ENCODE measurements at places on chromosomes 6 and 20.

DNA sequence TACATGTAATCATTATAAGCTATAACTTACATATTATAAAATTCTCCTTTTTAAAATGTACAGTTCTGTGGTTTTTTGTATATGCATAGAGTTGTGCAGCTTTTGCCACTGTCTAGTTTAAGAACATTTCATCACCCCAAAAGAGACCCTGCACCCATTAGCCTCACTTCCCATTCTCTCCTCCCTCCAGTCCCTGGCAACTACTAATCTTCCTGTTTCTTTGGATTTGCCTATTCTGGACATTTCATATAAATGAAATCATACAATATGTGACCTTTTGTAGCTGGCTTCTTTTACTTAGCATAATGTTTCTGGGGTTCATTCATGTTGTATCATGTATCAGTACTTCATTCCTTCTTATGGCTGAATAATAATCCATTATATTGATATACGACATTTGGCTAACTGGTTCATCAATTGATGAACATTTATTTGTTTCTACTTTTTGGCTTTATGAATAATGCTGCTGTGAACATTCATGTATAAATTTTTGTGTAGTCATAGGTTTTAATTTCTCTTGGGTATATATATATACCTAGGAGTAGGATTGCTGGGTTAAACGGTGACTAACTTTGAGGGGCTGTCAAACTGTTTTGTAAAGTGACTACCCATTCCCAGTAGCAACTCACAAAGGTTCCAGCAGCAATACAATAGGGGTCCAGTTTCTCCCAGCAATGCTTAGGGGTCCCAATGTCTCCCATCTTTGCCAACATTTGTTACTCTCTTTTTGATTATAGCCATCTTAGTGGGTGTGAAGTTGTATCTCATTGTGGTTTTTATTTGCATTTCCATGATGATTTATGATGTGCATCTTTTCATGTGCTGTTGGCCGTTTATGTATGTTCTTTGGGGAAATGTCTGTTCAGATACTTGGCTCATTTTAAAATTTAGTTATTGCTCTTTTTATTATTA lies 10.7 kb downstream of the PTPRA start:
- DNase-seq, result no peak

- DNase-seq, result no peak
Observed at GRCh38 chr6:57315851-57316250, 1.6 kb upstream of the PRIM2 start.

GRCh38 chr6:13557841-13558240 lies 16.6 kb upstream of the SIRT5 start:
- DNase-seq, result no peak

GRCh38 chr6:98137391-98137790 lies 697.0 kb upstream of the POU3F2 start:
- no peak for DNase-seq

DNA sequence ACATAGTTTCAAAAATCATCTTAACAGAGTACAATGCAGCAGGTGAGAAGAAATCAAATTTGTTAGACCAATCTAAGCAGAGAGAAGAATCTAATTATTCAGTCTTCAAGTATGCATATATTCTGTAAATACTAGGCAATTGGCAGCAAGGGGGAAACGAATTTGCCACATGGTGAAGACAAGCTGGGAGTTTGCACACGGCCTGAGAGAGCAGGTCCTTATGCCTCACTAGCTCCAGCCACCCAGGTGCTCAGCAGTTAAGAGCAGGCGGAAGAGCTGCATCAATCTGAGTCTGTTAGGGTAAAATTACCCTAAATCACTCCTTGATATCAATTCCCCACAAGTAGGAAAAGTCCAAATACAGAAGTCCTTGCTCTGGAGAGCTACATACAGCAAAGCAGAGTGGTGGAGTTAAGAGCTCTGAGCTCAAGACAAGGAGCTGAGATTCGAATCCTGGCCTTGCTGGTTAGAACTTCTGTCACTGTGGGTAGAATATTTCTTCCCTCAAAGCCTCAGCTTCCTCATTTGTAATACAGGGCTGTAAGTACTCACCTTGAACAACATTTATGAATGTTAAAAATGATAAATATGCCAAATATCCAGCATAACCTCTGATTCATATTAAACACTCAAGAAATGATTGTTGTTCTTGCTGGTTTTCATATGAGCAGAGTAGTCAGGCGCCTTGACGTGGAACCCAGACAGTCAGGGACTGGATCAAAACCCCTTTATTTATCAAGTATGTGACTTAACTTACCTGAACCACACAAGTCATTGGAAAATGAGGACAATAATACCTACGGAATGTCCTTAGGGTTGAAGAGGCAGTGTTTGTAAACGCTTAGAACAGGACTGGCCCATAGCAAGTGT lies 444.2 kb downstream of the CDH26 start:
- no peak for DNase-seq

DNA sequence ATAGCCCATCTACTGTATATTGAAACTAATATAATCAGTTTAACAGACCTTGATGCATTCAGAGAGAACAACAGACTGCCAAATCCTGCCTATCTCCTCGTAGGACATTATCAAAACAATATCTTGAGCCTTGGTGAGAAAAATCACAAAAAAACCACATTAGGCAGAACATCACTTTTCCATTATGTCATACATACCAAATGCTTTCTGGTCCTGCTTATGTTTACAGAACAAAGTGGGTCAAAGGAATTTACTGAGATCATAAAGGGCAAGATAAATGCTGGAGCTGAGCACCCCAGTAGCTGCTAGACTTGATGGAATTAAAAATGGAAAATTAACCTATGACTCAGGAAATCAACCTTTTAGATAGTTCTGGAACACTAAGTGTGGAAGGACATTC lies 195.3 kb upstream of the KCNK16 start:
- no peak for DNase-seq

DNA sequence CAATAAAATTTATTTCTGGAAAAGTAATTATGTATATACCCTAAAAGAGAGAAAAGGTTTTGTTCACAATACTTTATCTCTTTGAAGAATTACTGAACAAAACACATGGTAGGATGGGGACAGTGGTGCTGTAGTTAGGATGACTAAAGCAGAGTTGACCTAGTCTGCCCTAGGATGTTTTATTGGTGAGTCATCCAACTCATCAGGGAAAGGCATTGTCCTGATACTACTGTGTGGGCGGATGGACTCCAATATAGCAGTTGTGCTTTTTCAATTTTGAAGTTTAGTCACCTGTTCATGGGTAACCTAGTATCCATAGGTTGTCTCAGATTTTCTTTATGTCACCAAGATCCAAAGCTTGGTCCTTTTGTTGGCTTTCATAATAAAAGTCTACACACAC lies 53.3 kb upstream of the EYS start:
- DNase-seq, result no peak

- DNase-seq, result no peak
Observed at GRCh38 chr20:37357481-37358365, 11.8 kb downstream of the SRC start.

GRCh38 chr6:14692208-14692607 lies 553.7 kb upstream of the JARID2 start:
- no peak for DNase-seq

DNA sequence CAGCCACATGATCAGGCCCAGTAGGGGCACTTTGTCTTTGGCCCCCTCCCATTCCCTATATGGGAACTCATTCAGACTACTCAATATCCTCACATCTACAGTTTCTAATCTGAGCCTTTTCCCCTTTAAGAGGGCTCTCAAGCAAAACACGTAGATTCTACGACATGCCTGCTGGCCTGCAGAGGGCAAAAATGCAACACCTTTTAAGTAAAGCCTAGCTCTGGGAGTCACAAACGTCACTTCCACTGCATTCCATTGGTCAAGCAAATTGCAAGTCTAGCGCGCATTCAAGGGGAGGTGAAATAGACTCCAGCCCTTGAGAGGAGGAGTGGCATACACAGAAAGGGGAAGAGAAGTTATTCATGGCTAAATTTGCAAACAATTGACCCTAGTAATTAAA lies 70.6 kb downstream of the CDC40 start:
- DNase-seq, result no peak

GRCh38 chr20:58708246-58708931 lies 15.8 kb downstream of the NPEPL1 start:
- DNase-seq, result no peak

DNA sequence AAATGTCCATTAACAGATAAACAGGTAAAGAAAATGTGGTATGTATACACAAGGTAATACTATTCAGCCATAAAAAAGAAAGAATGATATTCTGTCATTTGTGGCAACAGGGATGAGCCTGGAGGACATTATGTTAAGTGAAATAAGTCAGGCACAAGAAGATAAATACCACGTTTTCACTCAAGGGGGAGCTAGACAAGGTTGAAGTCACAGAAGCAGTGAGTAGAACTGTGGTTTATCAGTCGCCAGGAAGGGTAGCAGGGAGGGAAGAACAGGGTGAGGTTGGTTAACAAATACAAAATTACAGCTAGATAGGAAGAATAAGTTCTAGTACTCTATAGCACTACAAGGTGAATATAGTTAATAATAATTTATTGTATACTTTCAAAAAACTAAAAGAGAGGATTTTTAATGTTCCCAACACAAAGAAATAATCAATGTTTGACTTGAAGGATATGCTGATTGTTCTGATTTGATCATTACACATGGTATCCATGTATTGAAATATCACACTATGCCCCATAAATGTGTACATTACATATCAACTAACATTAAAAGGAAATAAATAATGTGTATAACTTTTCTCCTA lies 21.1 kb downstream of the RTN4IP1 start:
- no peak for DNase-seq

GRCh38 chr20:37687478-37687805 lies 6.4 kb upstream of the CTNNBL1 start:
- DNase-seq, result no peak

GRCh38 chr6:168699631-168700295 lies 258.8 kb downstream of the SMOC2 start:
- no peak for DNase-seq

- no peak for DNase-seq
Observed at GRCh38 chr6:12593771-12594529, 122.6 kb upstream of the PHACTR1 start.

All from stimulated activated CD4-positive, alpha-beta T cell treated with anti-CD3 and anti-CD28 coated beads, Interleukin-12 subunit alpha, Interleukin-12 subunit beta, amount 100 ng/mL, for 24 hours (primary cell).